ENCODE measurements at places on chromosomes 6 and 20.

DNA sequence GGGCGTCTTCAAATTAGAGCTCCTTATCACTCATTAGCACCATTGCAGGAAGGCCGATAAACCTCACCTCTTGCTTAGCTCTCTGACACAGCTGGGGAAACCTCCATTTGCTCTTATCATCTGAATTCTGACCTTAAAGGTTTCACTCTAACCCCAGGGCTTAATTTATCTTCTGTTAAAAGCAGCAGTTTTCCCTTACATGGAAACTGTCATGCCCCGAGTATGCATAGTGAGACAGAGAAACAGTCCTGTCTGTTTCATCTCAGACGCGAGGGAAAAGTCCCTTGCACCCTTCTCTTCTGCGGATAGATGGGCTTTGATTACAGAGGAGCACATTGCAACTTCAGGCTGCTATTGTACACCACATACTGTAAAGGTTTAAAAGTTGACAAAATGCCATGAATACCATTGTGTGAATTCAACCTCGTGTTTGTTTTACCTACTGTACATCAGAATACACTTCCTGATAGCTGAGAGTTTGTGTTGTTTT, 191.5 kb upstream of the BMP2 start:
- no peak for DNase-seq

GRCh38 chr6:151372164-151372563, 19.2 kb downstream of the ZBTB2 start:
- no peak for DNase-seq

DNA sequence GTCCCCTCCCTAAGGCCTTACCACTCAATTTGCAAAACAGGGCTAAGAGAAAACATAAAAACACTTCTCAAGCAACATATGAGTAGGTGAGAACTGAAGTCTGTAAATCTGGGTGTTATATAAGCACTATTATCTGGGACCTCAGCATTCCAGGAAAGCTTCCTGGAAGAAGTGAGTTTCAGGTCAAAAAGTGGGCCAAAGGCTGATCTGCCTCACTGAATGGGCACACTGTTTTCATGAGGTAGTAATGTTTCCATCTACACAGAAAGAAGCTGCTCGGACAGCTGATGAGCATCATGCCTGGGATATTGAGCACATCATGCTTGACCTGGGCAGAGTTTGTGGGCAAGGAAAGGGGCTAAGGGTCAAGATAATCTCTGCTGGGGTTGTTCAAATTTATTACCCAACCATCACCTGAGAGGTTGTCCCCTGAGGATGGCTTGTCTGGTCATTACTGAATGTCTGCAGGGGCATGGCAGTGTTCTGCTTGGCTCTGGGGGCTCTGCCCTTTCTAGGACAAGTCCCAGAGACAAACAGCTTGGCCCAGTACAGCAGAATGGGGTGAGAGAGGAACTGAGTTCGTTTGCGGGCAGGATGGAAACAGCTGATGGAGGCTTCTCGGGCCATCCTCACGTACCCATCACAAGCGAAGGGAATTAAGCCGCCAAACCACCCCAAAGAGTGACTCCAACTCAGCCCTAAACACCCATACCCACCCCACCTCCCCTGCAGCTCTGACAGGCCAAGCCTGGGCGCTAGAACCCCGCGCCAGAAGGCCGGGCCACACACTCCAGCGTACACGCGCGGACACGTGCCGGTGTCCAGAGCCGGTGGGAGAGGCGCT, 1.2 kb upstream of the SYNJ2 start:
- no peak for DNase-seq

- no peak for DNase-seq
These were observed 986.0 kb upstream of the MAP3K7 start for GRCh38 chr6:91572878-91573277.

GRCh38 chr6:82970839-82971238, 94.8 kb downstream of the UBE3D start:
- DNase-seq = no peak

- no peak for DNase-seq
These were observed 1.5 kb downstream of the HLA-DQA1 start for GRCh38 chr6:32638532-32639219.

GRCh38 chr6:4100655-4101054, 21.7 kb upstream of the FAM217A start:
- DNase-seq = no peak

- DNase-seq = peak; percentile 7
These were observed 30.9 kb downstream of the KIAA1755 start for GRCh38 chr20:38229376-38230252.

DNA sequence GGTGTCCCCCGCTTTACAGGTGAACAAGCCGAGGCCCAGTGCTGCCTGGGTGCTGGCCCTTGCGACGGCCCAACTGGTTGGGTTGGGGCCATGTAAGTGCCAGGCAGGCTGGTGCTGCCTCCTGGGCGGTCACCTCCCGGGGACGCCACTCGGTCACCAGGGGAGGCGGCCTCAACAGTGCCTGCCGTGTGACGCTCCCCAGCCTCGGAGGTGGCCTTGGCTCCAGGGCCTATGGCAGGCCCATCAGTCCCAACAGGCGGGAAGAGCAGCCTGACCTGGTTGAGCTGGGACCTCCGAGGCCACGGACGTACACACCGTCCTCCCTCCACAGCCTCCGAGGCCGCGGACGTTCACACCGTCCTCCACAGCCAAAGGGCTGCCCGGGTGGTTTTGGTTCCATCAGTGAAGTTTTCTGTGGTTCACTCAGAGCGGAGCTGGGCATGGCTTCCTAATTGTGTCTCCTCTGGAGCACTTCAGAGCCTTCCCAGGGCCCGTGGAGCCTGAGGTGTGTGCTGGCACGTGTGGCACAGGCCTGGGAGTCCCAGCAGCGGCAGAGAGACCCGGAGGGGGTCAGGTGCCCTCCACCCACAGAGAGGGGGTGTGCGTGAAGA, 19.3 kb upstream of the SLCO4A1 start:
- no peak for DNase-seq

DNA sequence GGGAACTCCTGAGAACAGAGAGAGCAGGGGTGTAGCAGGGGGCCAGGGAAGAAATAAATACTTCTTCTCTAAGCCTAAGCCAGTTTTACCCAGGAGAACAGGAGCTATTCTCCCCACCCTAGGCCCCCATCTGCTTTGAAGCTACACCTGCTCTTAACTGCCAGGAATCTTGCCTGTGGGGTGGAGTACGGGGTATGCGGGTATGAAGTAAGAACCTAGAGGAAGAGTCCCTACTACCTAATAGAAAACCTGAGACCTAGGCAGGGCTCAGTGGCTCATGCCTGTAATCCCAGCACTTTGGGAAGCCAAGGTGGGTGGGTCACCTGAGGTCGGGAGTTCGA, 1.5 kb downstream of the SLC29A1 start:
- DNase-seq = no peak
